GM13977 (cell line): ENCODE measurements at places on chromosomes 1 and 21.

- no peak for DNase-seq
These were observed 43.6 kb downstream of the PBX1 start for GRCh38 chr1:164602480-164603093.

- peak; percentile 42 for DNase-seq
These were observed 73.8 kb downstream of the MTR start for GRCh38 chr1:236868625-236869467.

GRCh38 chr1:183676586-183677189, 23.6 kb upstream of the APOBEC4 start:
- no peak for DNase-seq

GRCh38 chr1:91334856-91335255, 69.8 kb downstream of the HFM1 start:
- DNase-seq, result no peak

DNA sequence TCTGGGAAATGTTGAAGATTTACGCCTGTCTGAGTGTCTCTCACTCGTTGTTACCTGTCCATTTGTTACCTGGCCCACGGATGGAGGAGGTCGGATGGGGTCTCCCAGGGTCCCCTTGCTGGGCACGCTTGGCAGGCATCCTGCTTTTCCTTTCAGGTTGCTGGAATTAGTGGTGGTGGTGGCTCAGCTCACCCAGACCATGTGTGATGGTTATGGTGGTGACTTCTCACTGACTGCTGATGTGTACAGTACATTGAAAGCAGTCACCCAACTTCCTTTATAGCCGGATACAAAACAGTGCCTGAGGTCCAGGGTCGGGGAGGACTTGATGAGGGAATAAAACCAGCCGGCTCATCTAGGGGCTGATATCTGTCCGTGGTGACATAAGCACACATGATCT, 19.5 kb downstream of the MAPKAPK2 start:
- DNase-seq, result no peak

- DNase-seq, result no peak
These were observed 116.8 kb downstream of the CASZ1 start for GRCh38 chr1:10679496-10680220.

GRCh38 chr1:204461331-204462228, 33.0 kb downstream of the PIK3C2B start:
- DNase-seq, result peak; percentile 45

DNA sequence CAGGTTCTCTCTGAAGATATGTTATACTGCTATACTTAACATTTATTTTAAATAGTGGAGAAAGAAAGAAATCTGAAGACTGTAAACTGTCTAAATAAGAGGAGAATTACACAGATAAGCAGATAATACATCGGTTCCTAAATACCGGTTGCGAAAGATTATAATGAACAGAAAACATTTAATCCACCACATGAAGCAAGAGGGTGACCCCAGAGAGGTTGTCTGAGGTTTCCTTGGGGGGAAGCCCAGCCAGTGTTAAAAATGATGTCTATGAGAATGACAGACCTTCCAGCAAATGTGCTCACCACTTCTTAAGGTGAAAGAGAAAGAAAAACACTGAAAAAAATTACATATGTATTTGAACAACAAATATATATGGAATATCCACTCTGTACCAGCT, 356.4 kb upstream of the KAZN start:
- DNase-seq, result no peak

GRCh38 chr1:37112430-37112829, 78.1 kb upstream of the GRIK3 start:
- DNase-seq, result no peak

- DNase-seq, result no peak
These were observed 180.0 kb downstream of the SDCCAG8 start for GRCh38 chr1:243435836-243436235.

- no peak for DNase-seq
These were observed 214.1 kb upstream of the L1TD1 start for GRCh38 chr1:61980561-61980960.

- no peak for DNase-seq
These were observed 725.2 kb downstream of the PTPRU start for GRCh38 chr1:29961293-29962059.

- peak; percentile 36 for DNase-seq
These were observed 70.2 kb downstream of the UCK2 start for GRCh38 chr1:165897326-165898303.

GRCh38 chr1:77461691-77462090, 179.9 kb downstream of the AK5 start:
- no peak for DNase-seq

- DNase-seq, result no peak
These were observed 271.2 kb upstream of the ZP4 start for GRCh38 chr1:238161955-238162354.

- DNase-seq, result no peak
These were observed 135.1 kb downstream of the NEK7 start for GRCh38 chr1:198291924-198292323.

DNA sequence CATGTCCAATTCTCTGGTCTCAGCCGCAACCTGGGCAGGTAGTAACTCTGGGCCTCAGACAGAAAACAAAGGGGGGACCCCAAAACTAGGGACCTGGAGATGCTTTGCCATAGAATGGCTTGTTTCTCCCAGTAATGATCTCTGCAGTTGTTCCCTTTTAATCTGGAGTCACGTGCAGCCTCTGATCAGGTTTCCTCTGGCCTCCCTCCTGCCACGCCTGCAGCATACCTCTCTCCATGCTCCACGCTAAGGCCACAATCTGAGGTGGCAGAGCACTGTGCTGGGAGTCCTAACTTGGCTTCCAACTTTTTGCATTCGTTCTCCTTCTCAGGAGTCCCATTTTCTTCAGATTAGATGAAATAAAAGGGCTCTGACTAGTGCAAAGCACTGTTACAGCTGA, 1.9 kb downstream of the PABPC4 start:
- DNase-seq, result no peak

DNA sequence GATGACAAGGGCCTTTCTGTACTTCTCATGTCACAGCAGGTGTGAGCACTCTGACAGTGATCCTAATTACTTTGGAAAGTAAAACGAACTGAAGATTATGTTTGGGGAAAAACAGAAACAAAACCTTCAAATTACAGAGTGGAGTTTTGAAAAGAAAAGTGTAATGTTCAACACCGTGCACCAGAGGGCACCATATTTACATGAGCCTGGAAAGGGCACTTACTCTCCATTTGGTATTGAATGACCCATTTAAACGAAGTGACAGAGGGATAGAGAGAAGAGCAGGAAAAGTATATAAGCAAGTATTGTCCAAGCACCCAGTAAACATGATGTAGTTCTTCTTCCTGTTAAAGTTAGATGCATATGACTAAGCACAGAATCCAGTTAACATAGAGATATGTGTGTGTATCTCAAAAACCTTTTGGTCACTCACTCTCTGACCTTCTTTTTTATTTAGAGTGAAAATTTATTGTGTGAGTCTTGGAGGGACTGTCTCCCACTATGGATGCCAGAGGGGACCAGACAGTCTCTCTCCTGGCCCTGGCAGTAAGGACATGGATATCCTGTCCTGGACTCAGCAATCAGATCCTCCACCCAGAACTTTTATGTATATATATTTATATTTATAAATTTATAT, 3.8 kb upstream of the RGSL1 start:
- peak; percentile 71 for DNase-seq

DNA sequence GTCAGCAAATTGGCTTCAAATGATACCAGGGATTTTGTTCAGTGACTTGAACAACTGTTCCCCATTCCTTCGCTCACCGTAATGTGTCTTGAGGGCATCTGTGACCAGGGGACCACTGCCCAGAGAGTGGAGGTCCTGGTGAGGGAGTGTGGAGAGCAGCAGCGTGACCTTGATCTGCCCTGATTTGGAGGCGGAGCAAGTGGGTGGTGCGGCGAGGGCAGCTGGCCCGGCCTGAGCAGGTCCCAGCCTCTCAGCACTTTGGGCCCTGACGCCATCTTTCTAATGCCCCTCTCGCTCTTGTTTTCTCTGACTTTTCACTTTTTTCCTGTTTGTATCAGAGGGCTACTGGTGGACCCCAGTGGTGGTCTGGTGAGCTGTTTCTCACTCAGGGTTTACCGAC, 31.1 kb downstream of the DIP2A start:
- DNase-seq, result no peak

DNA sequence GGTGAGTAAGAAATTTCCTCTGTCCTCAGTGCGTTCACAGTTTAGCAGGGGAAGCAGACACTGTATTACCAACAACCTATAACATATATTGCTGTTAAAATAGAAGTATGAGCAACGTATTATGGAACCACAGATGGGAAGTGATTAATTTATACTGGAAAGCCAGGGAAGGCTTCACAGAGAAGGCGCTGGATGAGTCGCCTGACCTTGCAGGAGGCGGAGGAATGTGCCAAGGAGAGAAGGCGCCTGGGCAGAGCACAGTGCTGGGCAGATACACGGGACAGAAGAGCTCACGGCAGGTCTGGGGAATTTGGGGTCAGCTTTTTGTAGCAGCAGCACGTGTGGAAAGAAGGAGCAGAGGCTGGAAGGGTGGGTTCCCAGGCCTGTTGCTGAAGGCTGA, 116.3 kb downstream of the DHRS3 start:
- no peak for DNase-seq
